Vagina (tissue), 2 donors: ENCODE measurements at places on chromosomes 11 and 22. TPM values are rescaled to one million over a fixed set of nuclear protein-coding genes. Genes with fewer than 3 reads are reported as not detected.

Gene MRGPRX4
- total RNA-seq = not detected

Gene PHF21B
- 2.2 TPM for total RNA-seq

Gene IL10RA
- 29.0 TPM for total RNA-seq

Gene FSHB
- total RNA-seq = not detected

Gene HSPB2
- not detected for total RNA-seq

Gene UBQLNL
- total RNA-seq = 0.98 TPM

Gene KCNQ1OT1
- 3.4 TPM for total RNA-seq

Gene WBP2NL
- total RNA-seq = 2.0 TPM

Gene MRPL40
- 23.3 TPM for total RNA-seq

Gene OR52H1
- total RNA-seq = not detected

Gene POU2AF2
- total RNA-seq = not detected

Gene CBLIF
- not detected for total RNA-seq

Gene HPX
- 0.98 TPM for total RNA-seq

Gene SPDYC
- total RNA-seq = not detected

Gene C11orf52
- 1.5 TPM for total RNA-seq

Gene BBOX1
- 53.0 TPM for total RNA-seq

DNA sequence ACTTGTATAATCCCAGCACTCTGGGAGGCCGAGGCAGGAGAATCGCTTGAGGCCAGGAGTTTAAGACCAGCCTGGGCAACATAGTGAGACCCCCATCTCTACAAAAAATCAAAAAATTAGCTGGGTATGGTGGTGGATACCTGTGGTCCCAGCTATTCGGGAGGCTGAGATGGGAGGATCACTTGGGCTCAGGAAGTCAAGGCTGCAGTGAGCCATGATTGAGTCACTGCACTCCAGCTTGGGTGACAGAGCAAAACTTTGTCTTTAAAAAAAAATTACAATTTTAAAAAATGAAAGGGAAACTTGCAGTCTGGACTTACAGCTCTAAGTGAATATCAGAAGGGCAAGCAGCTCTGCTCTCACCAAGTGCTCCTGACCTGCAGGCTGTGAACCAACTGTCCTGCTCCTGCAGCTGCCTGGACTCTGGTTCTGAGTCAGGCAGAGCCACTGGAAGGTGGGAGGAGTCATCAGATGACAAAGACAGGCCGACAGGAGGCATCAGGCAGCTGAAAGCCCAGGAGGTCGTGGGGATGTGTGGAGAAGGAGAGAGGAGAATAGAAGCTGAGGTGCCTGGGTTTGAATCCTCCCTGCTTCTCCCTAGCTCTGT is 9.6 kb downstream of the SMTNL1 start:
- H3K27me3 ChIP-seq = no peaks in the 10 kb centered on the region
- DNase-seq = no peak
- H3K4me3 ChIP-seq = no peak overlapping the region
- H3K36me3 ChIP-seq = no peaks in the 10 kb centered on the region

GRCh38 chr22:19770349-19771220 is 10.0 kb downstream of the TBX1 start:
- H3K27me3 ChIP-seq = no peaks in the 10 kb centered on the region
- no peak overlapping the region for H3K4me3 ChIP-seq
- peaks cover 16% of the 10 kb centered on the region for H3K4me1 ChIP-seq
- DNase-seq = no peak
- no peak overlapping the region for H3K27ac ChIP-seq
- H3K36me3 ChIP-seq = no peaks in the 10 kb centered on the region

GRCh38 chr11:44347538-44347937 is 37.6 kb upstream of the ALX4 start:
- H3K27me3 ChIP-seq = no peaks in the 10 kb centered on the region
- DNase-seq = no peak

- no peak overlapping the region for H3K4me3 ChIP-seq
- peak; percentile 70 for DNase-seq
- no peaks in the 10 kb centered on the region for H3K36me3 ChIP-seq
- peaks cover 32% of the 10 kb centered on the region for H3K4me1 ChIP-seq
- H3K27ac ChIP-seq = no peak overlapping the region
- no peaks in the 10 kb centered on the region for H3K27me3 ChIP-seq
These were observed 126.5 kb downstream of the LDLRAD3 start for GRCh38 chr11:36070213-36070953.

- H3K4me3 ChIP-seq = no peak overlapping the region
- H3K27ac ChIP-seq = no peak overlapping the region
- no peaks in the 10 kb centered on the region for H3K27me3 ChIP-seq
- no peaks in the 10 kb centered on the region for H3K36me3 ChIP-seq
- DNase-seq = no peak
These were observed 4.4 kb downstream of the CST6 start for GRCh38 chr11:66015936-66016792.

DNA sequence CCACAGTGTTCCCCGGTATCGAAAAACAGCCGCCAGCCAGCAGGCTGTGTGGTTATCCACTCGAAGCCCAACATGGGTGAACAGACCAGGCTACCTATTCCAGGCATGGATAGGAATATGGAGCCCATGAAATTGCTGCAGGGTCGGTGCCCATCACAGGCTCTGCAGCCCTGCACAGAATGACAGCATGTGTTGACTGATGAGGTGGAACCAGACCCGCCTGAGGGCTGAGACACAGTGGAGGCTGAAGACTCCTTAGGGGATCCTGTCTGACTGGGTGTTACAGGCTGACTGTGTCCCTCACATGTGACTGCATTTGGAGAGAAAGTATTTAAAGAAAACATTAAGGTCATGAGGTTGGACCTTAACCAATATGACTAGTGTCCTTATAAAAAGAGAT is 6.2 kb upstream of the YPEL1 start:
- H3K36me3 ChIP-seq = no peaks in the 10 kb centered on the region
- DNase-seq = no peak
- H3K4me1 ChIP-seq = no peaks in the 10 kb centered on the region
- H3K4me3 ChIP-seq = no peak overlapping the region
- H3K27me3 ChIP-seq = no peaks in the 10 kb centered on the region
- no peak overlapping the region for H3K27ac ChIP-seq

- no peak overlapping the region for H3K27ac ChIP-seq
- no peaks in the 10 kb centered on the region for H3K27me3 ChIP-seq
- no peaks in the 10 kb centered on the region for H3K36me3 ChIP-seq
- no peak for DNase-seq
- no peak overlapping the region for H3K4me3 ChIP-seq
- H3K4me1 ChIP-seq = peaks cover 39% of the 10 kb centered on the region
These were observed 3.3 kb downstream of the MTMR2 start for GRCh38 chr11:95920460-95921105.

- DNase-seq = no peak
- no peaks in the 10 kb centered on the region for H3K27me3 ChIP-seq
- H3K4me3 ChIP-seq = no peak overlapping the region
- no peaks in the 10 kb centered on the region for H3K36me3 ChIP-seq
- peaks cover 17% of the 10 kb centered on the region for H3K4me1 ChIP-seq
These were observed 15.8 kb downstream of the IGLL1 start for GRCh38 chr22:23564276-23564675.

GRCh38 chr11:128318856-128319474 is 268.4 kb downstream of the ETS1 start:
- H3K27ac ChIP-seq = no peak overlapping the region
- no peak overlapping the region for H3K4me3 ChIP-seq
- no peaks in the 10 kb centered on the region for H3K36me3 ChIP-seq
- H3K27me3 ChIP-seq = no peaks in the 10 kb centered on the region
- DNase-seq = no peak

DNA sequence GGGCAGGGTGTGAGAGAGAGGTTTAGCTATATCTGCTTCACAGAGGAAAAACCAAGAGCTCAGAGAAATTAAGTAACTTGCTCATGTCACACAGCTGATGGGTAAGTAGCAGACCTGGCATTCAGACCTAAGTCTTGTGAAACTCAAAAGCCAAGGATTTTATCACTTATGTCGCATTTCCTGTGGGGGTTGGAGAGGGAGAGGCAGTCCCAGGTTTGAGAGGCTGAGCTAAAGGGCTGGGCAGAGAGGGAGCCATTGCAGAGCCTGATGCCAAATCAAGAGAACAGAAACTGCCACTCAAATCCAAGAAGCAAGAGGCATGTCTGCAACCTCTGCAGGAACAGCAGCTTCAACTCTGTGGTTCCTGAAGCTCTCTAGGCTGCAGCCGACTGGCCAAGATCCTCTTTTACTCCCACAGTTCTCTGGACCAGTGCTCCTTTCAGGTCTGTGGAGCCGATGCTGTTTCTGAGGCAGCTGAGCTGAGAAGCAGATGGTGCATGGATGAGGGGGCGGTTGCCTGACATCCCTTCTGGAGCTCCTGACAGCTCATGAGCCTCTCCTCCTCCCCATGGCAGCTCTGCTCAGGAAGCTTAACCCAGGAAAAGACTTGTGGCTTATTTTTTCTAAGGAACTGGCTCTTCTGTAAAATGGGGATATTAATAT is 47.6 kb upstream of the NAV2 start:
- no peak for DNase-seq
- no peaks in the 10 kb centered on the region for H3K36me3 ChIP-seq
- H3K4me3 ChIP-seq = no peak overlapping the region
- no peaks in the 10 kb centered on the region for H3K27me3 ChIP-seq

DNA sequence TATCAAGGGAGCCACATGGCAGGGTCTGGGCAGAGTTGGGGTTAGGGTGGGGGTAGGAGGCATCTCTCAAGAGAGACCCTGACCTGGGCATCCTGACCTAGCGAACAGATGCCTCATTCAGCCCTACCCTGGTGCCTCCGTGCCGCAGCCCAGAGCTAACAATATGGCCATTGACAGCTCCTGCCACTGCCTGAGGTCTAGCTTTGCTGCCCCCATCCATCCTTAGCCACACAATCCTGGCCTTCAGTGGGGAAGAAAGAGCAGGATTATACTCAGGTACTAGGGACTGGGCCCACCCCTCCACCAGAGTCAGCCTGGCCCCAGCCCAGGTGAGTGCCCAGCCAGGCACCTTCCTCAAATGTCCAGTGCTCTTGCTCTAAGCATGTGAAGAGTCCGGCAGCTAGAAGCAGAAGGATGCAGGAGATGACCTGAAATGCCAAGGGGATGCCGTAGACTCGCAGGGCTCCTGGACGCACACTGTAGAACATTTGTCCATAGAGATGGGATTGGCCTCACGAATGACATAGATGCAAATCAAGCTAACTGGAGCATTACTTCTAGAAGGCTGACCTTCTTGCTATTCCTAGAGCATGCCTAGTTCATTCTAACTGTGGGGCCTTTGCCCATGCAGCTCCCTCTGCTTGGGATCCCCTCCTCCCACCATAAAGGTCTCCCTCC is 13.3 kb upstream of the SERPINH1 start:
- no peaks in the 10 kb centered on the region for H3K36me3 ChIP-seq
- no peak for DNase-seq
- no peak overlapping the region for H3K27ac ChIP-seq
- peaks cover 3% of the 10 kb centered on the region for H3K4me1 ChIP-seq
- no peak overlapping the region for H3K4me3 ChIP-seq

DNA sequence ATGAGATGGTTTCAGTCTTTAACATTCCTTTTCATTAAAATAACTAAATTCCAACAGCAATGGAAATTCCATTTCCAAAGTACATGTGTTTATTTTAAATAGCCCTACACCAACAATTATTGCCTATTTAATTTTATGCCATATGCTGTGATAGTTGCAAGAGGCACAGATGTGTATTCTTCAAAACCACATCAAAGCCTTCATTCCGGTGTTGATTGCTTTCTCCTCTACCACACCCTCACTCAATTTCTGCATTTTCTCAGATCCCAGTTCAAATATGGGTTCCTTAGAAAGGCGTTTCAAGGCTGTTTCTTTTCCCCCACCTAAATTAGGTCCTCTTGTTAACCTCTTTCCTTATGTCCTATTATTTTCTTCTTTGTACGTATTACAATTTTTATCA is 6.0 kb upstream of the HSD17B12 start:
- H3K27me3 ChIP-seq = no peaks in the 10 kb centered on the region
- peaks cover 2% of the 10 kb centered on the region for H3K4me1 ChIP-seq
- no peaks in the 10 kb centered on the region for H3K36me3 ChIP-seq
- DNase-seq = no peak
- no peak overlapping the region for H3K4me3 ChIP-seq
- H3K27ac ChIP-seq = no peak overlapping the region

GRCh38 chr11:30459821-30460220 is 126.3 kb downstream of the MPPED2 start:
- no peak overlapping the region for H3K4me3 ChIP-seq
- DNase-seq = no peak
- H3K4me1 ChIP-seq = peaks cover 21% of the 10 kb centered on the region
- H3K27me3 ChIP-seq = no peaks in the 10 kb centered on the region
- H3K36me3 ChIP-seq = no peaks in the 10 kb centered on the region

DNA sequence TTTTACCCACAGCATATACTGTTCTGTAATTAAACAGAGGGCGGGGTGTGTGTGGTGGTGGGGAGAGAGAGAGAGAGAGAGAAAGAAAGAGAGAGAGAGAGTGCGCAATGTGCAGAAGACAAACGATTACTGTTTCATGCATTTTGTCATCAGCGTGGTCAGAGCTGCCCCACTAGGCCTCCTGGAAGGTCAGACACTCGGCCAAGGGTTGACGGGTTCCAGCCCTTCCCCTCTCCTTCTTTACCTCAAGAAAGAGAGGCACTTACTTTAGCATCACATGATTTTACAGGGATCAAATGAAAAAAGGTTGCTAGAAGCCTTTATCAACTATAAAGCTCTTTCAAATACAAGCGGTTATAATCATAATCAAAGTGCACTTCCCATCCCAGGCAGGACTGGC is 269.2 kb upstream of the SORL1-AS1 start:
- H3K4me3 ChIP-seq = peak overlapping the region; percentile 37
- no peaks in the 10 kb centered on the region for H3K36me3 ChIP-seq
- H3K4me1 ChIP-seq = peaks cover 6% of the 10 kb centered on the region
- DNase-seq = no peak
- peak overlapping the region; percentile 79 for H3K27ac ChIP-seq

GRCh38 chr11:107587306-107587979 is 3.5 kb upstream of the ELMOD1 start:
- H3K27me3 ChIP-seq = no peaks in the 10 kb centered on the region
- H3K4me1 ChIP-seq = peaks cover 18% of the 10 kb centered on the region
- no peak overlapping the region for H3K4me3 ChIP-seq

GRCh38 chr11:28461846-28462245 is 353.7 kb downstream of the METTL15 start:
- no peak overlapping the region for H3K4me3 ChIP-seq
- no peaks in the 10 kb centered on the region for H3K4me1 ChIP-seq
- H3K27me3 ChIP-seq = no peaks in the 10 kb centered on the region
- DNase-seq = no peak
- H3K36me3 ChIP-seq = no peaks in the 10 kb centered on the region

- H3K4me3 ChIP-seq = peak overlapping the region; percentile 46
- DNase-seq = no peak
- no peaks in the 10 kb centered on the region for H3K27me3 ChIP-seq
- H3K4me1 ChIP-seq = peaks cover 12% of the 10 kb centered on the region
- peak overlapping the region; percentile 17 for H3K27ac ChIP-seq
These were observed 22.1 kb upstream of the RRAS2 start for GRCh38 chr11:14380947-14381561.

DNA sequence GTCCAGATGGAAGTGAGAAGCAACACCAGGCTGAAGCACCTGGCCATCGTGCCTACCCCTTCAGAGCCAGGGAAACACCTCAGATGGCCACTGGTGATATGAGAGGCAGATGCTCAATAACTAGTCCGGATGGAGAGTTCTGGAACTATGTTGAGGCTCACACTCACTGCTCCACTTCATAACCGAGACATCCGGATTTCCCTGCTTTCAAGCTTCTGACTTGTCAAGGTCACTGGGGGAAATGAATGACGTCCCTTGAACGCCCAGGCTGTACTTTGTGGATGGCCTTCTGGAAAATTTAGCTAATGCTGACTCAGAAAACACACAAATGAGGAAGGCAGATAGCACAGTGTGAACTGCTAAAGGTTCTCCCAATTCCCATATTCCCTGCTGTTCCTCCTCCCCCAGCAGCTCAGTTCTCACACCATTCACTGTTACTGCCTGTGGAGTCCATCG is at the start of gene LYVE1:
Gene LYVE1 (minus strand): TSS at position 180 of the 456 bp plus-strand sequence. CDS start 133 bp downstream, at position 47.
- H3K4me1 ChIP-seq = no peaks in the 10 kb centered on the region
- no peaks in the 10 kb centered on the region for H3K27me3 ChIP-seq
- peak; percentile 87 for DNase-seq
